ENCODE measurements at places on chromosomes 4 and X. TPM values are rescaled to one million over a fixed set of nuclear protein-coding genes. Genes with fewer than 3 reads are reported as not detected.

Gene BMX
- total RNA-seq, result 0.71 TPM

Gene HPGD
- total RNA-seq, result 10.5 TPM

Gene ADAM29
- not detected for total RNA-seq

Gene KLHL34
- not detected for total RNA-seq

Gene GAGE2A
- not detected for total RNA-seq

Gene NRK
- not detected for total RNA-seq

Gene ZBTB33
- 3.4 TPM for total RNA-seq

Gene USP26
- total RNA-seq, result not detected

Gene RNF212
- not detected for total RNA-seq

Gene VSIG4
- total RNA-seq, result not detected

Gene C4orf46
- 7.7 TPM for total RNA-seq

Gene PRKG2
- not detected for total RNA-seq

Gene RHOXF1
- not detected for total RNA-seq

Gene SLC6A14
- not detected for total RNA-seq

Gene EDA
- total RNA-seq, result 0.07 TPM

Gene PABPC1L2B
- total RNA-seq, result not detected

Gene RIPPLY1
- not detected for total RNA-seq
